CD8-positive, alpha-beta T cell (primary cell): ENCODE measurements at places on chromosomes 2 and 18.

DNA sequence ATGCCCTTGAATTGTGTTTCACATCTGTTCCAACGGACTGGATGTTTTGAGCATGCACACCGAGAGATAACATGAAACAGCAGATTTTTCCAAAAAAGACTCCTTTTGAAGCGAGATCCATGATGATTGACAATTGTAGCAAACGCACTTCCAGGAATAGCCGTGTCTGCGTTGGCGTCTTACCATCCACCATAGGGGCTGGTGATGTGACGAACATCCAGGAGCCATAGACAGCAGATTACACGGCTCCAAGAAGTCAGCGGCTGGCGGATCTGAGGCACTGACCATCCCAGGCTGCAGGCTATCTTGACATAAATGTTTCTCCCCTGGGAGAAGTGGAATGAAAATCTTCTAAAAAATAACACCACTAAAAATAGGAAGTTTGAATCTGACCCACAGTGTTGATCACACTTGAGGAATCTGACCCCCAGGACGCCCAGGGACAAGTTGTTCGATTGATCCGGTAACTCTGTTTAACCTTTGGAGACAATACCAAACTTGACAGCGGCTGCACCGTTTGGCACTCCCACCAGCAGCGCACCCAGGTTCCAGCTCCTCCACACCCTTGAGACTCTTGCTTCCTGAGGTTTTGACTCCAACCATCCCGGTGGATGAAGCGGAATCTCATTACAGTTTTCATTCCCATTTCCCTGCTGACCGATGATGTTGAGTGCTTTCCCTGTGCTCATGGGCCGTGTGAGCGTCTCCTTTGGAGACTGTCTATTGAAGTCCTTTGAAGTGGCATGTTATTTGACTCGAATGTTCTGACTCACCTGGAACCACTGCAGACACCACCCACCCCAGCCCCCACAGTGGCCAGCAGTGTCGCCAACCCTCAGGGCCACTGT is 140.0 kb upstream of the GPC1 start:
- DNase-seq: no peak

GRCh38 chr2:169363560-169364150 is 1.3 kb upstream of the LRP2 start:
- DNase-seq: no peak

DNA sequence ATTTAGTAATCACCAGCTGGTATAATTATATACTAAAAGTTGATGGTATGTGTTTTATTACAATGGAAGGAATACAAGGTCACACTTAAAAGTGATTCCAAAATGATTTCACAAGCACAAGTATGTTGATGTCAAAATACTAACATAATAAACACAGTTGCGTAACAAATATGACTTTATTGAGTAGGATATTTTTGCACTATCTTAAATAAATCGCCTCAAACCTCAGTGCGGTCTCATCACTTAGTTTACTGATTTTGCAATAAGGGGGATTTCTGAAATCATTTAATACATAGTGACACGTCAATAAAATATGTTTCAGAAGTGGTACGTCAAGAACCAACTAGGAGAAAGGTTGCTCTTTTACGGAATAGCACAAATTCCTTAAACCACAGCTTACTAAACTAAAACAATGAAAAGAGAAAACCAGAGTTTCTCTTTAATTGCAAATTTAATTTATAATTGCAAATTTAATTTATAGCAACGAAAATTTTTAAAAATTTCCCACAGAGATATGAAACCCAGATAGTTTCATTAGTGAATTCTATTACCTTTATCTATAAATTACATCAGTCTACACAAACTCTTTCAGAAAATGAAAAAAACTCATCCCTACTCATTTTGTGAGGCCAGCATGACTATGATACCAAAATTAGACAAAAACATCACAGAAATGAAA is 304.0 kb upstream of the REG3G start:
- DNase-seq: no peak

GRCh38 chr2:2527148-2527547 is 196.1 kb upstream of the MYT1L start:
- no peak for DNase-seq

DNA sequence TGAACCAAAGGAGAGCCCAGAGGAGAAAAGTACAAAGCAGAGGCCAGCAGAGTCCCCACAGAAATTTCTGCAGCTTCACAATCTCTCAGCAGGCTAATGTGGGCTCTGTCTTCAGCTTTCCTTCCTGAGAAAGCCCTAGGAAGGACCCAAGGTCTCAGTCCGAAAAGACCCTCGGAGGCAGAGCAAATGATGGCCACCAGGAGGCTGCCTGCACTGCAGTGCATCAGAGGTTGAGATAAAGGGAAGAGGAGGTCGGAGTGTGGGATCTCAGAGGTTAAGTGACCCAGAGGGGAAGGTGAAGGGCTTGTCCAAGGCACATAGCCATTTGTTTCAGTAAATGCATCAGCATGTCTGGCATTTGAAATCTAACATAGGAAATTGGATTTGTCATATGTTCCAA is 299.1 kb upstream of the SLC14A2 start:
- DNase-seq: no peak

DNA sequence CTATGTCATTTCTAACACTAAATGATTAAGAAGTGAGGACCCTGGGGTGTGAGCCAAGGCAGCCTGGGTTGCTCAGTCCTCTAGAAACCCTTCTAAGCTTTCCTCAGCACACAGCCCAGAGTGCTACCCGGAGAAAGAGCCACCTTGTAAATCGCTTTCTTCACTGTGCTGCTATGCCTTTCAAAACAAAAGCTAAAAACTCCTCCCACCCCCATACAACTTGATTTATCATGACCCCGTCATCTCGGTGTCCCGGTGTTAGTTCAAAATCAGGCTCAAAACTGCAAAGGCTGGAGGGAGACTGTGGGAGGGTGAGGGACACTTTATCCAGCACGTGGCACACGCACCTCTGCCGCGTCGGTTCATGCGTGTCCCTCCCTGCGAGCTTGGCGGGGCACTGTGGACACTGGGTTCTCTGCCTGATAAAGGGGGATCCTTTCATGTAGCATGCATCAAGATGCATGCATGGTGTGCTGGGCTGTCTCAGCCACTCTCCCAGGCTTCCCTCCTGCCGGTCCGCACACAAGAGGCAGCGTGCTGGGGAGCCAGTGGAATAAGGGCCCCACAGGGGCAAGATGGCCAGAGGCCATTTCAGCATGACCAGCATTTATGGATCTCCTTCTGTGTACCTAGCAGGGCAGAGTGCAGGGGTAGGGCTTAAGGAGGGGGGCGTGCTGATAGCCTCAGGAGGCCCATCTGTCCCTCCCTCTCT is 170.4 kb downstream of the SMAD7 start:
- no peak for DNase-seq

DNA sequence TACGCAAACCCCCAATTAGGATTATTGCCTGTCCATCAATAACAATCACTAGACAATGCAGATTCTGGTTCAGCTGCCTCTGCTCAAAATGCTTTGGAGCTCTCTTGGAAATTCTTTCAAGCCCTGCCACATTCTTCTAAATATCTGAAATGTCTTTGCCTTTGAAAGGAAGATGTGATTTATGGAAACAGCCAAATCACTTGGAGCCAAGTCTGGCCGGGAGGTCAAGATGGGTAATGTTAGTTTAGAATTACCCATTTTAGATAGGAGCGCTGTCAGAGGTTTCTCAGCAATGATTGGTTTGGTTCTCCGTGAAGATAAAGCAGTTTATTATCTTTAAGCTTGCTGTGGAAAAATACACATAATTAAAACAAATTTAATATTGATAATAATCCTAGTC is 306.7 kb downstream of the SETBP1 start:
- DNase-seq: no peak

DNA sequence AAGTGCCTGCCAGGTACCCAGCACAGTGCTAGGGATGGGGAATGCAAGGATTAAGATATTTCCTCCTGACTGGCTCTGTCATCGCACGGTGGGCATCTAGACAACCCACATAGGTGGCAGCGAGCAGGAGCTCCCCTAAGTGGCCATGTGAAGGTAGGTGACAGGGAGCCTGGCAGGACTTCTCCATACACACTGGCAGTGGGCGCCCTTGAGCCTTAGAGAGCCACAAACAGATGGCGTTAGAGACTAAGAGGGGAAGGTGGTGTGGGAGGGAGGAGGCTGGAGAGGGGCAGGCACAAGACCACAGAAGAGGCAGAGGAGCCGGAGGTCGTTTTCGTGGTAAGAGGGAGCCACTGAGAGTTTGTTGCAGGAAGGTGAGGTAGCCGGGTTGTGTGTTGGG is 15.2 kb downstream of the PRELID3A start:
- no peak for DNase-seq

DNA sequence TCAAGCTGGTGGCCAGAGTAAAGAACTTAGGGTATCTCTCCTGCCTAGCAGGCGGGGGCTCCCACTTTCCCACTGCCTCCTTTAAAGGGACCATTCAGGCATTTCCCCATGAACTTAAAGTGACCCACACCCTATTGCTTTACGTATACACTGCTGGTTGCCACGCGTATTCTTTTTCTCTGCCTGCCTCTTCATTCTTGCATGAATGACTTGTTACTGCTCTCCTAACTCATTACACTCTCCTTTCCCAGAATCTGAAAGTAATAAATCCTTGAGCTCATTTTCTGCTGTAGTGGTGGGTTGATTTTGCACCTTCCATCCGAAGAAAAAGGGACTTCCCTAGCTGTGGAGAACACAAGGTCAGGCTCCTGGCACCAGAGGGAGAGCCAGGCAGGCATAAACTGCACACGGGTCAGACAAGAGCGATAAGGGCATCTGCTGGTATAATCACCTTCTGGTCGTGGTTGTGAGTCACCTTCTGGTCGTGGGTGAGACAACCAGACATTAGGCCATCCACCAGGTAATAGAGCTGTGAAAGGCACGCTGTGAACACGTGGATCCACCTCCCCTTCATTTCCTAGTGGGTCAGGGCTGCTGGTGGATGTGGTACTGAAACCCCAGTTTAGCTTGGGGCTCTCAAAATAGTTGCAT is 950.3 kb downstream of the SOCS6 start:
- DNase-seq: no peak

GRCh38 chr2:170030040-170030439 is 147.9 kb upstream of the MYO3B start:
- no peak for DNase-seq

DNA sequence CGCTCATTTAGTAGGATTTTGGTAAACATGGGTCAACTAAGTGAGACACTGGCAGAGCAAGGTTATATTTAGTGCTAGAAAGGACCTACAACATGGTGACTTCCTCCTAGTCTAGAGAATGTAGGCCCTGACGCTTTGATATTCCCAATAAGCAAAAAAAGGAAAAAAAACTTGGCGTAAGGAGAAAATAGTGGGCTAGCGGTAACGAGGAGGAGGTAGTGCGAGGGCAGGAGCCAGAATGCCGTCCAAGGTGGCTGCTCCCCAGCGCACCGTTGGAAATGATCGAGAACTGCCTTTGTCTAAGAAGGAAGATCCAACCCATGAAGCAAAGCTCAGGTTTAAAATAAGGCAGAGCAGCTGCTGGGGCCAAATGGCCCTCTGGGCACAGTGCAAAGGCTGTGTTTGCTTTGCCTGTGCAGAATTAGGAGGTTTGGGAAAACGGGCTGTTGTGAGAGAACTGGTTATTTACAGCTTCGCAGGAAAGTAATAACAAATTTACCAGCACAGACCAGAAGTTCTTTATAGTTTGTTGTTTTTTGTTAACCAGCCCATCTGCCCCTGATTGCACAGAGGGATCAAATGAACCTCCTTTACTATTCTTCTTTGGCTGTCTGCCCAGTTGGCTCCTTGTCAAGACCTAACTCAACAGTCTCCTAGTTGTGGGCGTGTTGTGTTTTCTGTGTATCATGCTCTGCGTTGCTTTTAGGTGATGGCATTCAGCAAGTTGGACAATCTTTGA is 86.6 kb downstream of the ITGB1BP1 start:
- no peak for DNase-seq

- DNase-seq: no peak
These were observed 3.2 kb upstream of the FEV start for GRCh38 chr2:218988164-218988563.

DNA sequence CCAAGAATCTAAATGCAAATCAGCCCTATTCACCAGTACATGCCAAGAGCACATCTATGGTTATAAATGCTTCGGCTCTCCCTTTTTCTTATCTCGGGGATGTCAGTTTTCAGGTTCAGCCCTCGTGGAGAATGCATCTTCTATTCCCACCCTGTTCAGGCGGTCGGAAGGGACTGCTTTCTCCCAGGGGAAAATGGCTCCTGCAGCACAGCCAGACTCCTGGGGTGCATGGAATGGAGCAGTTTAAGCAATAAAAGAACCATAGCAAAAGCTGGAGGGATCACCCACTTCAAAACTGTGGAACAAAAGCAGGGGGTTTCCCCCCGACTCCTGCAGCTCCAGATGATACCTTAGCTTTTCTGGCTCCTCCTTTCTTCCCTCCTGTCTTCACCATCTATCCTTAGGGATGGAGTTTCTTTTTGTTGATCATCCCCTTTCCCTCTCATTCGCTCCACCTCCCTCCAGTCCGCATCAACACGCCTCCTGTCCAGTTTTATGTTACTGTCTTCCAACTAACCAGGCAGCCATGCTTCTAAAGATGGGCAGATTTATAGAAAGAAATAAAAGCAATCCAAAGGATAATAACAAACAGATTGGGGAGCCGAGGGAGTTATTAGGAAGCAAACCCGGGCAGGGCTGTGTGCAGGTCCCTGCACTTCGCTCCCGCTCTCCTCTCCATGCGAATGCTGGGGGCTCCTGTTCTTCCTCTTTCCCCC is 356.2 kb upstream of the SMIM21 start:
- DNase-seq: no peak

DNA sequence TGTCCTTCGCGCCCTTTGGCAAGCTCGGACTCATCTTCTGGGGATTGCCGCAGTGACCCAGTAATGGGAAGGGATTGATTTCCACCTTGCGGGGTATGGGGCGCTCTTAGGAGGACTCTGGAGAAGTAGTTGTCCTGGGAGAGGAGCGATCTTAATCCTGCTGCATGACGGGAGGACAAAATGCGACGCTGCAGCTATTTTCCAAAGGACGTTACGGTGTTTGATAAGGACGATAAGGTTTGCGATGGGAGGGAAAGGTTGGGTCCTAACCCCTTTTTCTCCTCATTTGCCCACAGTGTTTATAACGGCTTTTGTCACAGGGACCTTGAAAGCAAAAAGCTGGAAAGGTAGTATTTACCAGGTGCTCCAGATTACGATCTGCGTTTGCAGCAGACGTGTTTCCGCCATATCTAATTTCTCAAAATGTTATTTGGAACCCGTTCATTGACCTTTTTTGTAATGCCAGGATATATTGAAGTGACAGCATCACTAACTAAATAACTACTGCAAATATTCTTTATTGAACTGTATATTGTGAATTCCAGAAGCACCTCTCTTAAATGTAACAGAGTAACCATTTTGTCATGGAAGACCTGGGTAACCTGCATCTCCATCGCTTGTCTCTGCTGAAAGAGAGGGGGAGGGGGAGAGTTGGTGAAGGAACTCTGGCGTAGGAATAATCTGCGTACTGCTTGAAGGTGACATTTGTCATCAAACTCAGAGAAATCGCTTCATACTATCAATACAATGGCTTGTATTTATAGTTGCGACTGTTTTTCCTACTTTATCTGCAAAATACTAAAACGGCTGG is 590 bp downstream of the MDH1 start:
- DNase-seq: no peak

DNA sequence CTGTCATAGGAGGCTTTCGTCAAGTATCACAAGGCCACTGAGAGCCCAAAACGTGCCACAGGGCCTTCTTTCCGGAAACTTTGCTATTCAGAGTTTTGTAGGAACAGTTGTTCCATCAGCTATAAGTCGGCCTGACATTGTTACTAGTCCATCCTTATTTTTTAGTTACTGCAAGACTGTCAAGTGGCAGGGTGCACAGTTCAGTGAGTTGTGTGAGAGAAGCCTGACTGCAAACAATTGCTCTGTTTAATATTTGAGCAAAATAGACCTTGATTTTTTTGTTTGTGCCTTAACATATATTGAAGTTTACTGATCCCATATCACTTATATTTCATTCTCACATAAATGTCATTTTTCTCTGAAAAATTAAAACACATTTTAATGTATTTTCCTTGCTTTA is 110.1 kb downstream of the GALNT1 start:
- DNase-seq: no peak
